ENCODE measurements at places on chromosomes 13 and 19.

- no peak for DNase-seq
Observed at GRCh38 chr13:93029536-93029935, 197.1 kb upstream of the GPC6 start.

DNA sequence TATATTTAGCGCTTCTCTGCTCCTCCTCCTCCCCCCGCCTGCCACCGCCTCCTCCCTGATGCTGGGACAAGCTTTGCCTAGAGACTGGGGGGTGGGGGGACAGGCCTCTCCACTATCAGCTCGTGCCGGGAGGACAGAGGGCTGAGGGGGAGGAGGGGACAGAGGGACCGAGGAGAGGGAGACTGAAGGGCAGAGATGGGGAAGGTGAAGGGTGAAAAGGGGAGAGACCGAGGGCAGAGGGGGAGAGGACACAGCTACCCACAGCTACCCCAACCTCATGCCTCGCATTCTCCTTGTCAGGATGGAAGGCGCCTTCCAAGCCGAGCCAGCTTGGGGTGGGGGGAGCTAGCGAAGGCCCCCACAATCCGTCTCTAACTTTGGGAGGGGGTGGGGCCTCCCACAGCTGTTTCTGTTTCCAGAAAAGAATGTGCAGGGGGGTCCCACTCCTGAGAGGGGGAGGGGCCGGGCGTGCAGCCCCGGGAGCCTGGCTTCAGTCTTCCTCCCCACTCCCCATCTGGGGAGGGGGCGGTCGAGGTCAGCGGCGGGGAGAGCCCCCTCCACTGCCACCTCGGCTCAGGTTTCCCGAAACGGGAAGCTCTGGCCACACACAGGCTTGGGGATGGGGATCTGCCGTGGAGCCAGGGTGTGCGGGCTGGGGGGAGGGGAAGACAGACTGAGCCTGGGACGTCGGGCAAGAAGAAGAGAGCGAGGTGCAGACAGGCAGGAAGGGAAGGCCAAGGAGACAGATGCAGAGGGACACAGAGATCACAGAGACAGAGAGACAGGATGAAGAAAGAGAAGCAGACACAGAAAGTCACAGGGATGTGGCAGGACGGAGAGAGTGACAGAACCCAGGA is 1.6 kb downstream of the DACT3 start:
- DNase-seq, result no peak

DNA sequence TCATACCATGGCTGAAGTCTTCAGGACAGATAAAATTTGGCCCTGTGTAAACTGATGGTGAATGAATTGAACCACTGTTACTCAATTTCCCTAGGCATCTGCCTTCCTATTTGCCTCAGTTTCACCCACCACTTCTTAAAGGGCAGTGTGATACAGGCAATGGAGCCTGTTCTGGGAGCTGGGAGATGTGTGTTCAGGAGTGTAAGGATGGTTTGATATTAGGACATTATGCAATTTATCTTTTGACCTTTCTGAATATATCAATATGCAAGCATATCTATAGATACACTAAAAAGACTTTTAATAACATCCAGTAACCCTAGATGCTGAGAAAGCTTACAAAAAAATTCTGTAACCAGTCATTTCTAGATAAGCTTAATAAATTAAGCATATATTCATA is 14.6 kb downstream of the IZUMO2 start:
- no peak for DNase-seq

DNA sequence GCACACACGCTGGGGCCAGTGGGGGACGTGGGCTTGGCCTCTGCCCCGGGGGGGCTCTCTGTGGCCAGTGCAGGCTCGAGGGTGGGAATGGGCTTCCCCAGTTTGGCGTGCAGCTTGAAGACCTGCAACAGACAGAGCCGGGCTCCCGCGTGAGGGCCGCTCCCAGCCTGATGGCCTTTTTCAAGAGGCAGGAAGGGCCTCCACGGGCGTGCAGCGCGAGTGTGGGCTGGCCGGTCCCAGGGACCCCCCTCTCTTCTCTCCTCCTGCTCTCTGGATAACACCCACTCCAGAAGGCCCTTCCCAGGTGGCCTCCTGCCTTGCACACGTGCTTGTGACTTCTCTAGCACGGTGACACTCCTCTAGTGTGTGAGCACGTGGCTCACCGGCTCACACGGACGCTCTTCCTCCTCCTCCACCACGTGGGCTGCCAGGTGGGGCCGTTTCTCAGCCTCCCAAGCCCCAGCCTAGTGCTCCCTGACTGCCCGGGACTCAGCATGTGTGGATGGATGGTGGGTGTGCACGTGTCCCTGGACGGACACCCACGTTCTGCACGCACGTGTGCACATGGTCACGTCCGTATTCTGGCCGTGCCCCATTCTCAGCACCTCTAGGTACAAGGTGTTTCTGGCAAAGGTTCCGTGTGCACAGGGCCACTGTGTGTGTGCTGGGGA is 39.2 kb upstream of the MATK start:
- DNase-seq, result no peak

DNA sequence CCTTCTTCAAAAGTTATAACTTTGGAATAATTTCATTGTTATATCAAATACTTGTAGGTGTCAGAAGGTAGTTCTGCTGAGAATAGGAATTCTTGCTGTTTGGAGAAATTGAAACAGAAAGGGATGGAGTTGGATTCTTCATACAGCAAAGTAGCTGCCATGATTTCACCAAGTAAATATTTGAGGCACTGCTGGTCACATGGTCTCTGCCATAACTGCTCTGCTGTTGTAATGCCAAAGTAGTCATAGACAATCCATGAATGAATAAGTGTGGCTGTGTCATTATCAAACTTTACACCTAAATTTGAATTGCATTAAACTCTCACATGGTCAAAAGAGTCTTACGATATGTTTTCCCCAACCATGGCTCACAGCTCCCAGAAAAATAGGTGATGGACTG is 308.6 kb downstream of the GPC6 start:
- DNase-seq, result no peak

DNA sequence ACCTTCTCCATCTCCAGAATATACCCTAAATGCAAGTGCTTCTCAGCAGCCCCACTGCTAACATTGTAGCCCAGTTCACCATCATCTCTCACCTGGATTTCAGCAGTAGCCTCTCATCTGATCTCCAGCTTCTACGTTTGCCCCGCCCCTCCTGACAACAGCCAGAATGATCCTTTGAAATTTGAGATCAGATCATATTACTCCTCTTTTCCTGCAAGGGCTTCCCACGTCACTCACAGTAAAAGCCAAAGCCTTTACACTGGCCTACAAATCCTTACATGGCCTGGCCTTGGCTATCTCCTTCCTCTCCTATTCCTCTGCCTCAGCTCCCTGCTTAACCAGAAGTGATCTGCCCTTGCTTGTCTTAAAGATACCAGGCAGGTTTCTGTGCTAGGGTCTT is 94.3 kb upstream of the NBEA start:
- no peak for DNase-seq

DNA sequence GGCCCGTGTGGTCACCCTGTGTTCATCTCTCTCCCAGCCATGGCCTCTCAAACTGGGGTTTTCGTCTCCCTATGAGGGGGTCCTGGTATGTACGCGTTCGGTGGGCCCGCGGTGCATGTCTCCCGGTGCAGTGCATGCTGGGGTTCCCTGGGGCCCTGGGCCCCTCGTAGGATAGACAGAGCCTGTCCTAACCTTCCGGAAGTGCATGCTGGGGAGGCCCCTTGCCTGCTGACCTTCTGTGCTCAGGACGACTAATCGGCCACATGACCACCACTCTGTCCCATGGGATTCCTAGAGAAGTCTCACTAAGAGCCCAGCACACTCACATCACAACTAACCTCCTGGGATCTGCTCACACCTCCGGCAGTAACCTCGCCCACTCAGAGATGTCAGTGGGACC is 4.9 kb upstream of the USE1 start:
- DNase-seq, result no peak

- DNase-seq, result no peak
Observed at GRCh38 chr19:6800991-6801484, 28.5 kb downstream of the VAV1 start.

DNA sequence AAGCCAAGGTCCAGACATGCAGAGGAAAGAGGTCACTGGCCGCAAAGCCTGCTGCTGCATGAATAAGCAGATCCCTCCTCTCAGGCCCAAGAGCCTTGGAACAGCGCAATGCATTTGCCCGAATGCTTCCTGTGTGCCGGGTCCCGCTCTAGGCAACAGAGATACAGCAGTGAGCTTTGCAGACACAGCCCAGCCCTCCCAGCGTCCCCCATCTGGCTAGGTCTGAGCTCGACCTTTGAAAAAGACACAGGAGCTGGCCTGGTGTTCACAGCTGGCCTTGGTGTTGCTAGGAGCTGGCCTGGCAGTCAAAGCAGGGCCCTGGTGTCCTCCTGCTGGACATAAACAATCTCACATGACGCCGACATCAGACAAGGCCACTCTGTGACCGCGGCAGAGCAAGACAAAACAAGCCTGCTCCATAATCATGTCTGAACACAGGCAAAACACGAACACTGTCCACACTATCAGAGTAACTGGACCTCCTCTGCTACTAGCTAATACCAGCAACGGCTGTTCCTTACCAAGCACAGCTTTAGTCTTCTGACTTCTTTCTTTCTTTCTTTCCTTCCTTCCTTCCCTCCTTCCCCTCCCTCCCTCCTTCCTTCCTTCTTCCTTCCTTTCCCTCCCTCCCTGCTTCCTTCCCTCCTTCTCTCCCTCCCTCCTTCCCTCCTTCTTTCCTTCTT is 5.7 kb upstream of the PEX11G start:
- no peak for DNase-seq

GRCh38 chr13:33642374-33643065 is 175.4 kb upstream of the RFC3 start:
- DNase-seq, result no peak

DNA sequence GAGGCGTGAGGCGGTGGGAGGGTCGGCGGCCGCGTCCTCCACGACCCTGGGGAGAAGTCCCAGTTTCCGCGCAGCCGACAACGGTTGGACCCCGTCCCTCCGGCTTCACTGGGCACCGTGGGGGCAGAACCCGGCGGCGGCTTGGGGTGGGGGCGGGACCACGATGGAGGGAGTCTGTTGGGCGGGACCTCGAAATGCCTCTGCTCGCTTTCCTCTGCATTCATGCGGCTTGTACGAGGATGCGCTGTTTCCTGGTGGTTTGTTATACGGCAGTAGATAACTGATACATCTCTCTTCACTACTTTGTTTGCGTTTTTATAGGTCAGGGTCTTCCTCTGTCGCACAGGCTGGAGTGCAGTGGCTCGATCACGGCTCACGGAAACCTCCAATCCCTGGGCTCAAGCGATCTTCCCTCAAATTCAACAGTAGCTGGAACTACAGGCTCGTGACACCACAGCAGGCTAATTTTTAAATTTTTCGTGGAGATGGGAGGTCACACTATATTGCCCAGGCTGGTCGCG is 24.6 kb upstream of the ZNF846 start:
- peak; percentile 47 for DNase-seq

DNA sequence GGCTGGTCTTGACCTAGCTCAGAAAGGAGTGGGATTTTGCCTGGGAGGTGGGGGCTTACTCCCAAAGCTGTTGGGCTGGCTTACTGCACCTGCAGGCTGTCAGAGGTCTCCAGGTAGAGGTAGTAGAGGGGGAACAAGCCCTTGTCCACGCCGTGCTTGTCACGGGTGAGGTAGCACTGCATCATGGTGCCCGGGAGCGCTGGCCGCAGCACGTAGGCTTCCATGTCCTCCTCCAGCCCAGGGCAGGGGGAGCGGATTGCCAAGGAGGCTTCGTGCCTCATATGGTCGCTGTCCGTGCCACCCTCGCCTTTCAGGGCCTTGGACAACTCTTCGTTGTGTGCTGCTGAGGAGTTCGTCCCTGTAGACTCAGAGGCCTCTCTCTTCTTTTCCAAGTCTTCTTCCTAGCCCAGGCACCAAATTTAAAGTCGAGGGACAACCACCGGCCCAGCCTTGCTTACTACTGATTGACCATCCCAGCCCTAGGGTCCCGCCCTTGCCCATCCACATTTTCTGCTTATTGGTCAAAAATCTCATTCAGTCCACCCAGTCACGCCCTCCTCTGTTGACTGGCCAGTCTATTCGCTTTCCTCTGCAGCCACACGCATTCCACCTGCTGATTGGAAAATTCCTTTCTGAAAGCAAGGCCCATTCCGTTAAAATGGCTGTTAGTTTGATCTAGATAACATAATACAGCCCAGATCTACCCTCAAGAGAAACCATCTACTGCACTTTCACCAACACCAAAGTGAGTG is 10.5 kb downstream of the TULP2 start:
- DNase-seq, result no peak

- no peak for DNase-seq
Observed at GRCh38 chr13:28654276-28654675, 4.7 kb upstream of the POMP start.

- no peak for DNase-seq
Observed at GRCh38 chr13:63198071-63198470, 1782.4 kb upstream of the PCDH20 start.

DNA sequence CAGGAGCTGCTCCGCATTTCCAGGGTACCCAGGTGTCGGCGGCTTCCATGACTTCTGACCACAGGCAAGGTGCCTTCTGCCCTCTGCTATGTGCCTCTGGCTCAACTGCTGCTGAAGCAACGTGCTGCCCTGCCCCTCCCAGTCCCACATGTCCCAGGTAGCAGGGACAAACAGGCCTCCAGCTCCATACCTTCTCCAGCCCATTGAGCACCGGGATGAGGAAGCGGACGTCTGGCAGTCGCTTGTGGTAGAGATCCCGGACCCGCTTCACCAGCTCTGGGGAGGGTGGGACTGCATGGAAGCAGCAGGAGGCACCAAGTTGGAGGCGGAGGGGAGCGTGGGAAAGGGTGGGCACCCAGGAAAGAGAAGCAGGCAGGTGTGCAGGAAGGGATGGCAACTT is 8.1 kb upstream of the RSPH6A start:
- no peak for DNase-seq

- no peak for DNase-seq
Observed at GRCh38 chr13:73835138-73835721, 299.0 kb downstream of the KLF12 start.

- no peak for DNase-seq
Observed at GRCh38 chr13:26688286-26688685, 72.3 kb downstream of the GPR12 start.

GRCh38 chr13:44732503-44733098 is 156.5 kb upstream of the TSC22D1 start:
- DNase-seq, result no peak

GRCh38 chr13:72970956-72971355 is 87.8 kb upstream of the KLF5 start:
- DNase-seq, result no peak

DNA sequence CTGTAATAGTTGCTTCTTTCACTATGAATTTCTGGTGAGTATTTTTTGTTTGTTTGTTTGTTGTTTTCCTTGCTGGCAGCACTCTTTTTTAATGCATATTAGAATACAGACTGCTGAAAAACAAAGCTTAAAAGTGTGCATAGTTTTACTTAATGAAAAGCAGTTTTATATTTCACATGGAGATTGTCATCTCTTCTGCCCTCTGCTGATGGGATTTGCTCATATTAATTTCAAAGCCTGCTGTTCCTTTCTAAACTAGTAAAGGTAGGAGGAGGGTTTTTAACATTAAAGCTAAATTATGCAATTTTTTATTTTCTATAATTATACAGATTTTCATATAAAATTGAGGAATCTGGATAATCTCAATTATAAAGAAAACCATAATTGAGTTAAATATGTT is 692.6 kb upstream of the SLITRK1 start:
- DNase-seq, result no peak

GRCh38 chr13:28401303-28402056 is 93.4 kb downstream of the FLT1 start:
- DNase-seq, result no peak

- no peak for DNase-seq
Observed at GRCh38 chr13:80303225-80303811, 37.6 kb downstream of the SPRY2 start.
